Peyer's patch (tissue), 4 donors: ENCODE measurements at places on chromosomes 11 and 22. TPM values are rescaled to one million over a fixed set of nuclear protein-coding genes. Genes with fewer than 3 reads are reported as not detected.
A peak's percentile ranks its signal among the peaks of the same experiment; 100 is the strongest.

DNA sequence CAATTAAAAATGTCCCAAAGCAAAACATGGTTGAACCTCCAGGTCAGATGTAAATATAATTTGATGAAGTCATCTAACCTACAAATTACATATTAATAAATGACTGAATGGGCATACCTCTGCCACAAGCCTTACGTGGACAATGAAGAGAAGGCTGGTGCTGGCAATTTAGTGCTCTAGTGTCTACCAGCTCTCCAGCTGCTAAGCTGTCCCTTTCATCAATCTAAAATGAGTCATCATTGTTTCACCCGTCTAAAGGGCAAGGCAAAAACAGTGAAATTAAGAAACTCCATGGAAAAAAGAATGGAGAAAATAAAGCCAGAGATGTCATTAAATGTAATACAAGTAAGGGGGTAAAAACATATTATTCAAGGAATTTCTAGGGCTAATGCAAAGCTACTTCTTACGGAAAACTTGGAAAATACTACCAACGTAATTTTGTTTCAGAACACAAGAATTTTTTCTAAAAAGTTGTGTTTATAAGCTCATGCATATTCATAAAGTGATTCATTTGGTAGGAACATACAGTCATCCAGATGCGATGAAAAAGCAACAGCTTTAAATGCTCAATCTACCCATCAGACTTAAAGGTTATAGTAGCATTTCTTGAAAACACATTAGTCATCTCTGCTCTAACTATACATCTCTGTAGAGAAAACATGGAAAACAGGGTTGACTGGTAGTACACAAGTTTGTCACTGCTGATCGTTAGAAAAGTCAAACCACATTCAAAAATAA, 71.5 kb downstream of the SIK3 start:
- no peak for DNase-seq
- H3K36me3 ChIP-seq = no peaks in the 10 kb centered on the region
- H3K27me3 ChIP-seq = no peaks in the 10 kb centered on the region
- no peak overlapping the region for H3K27ac ChIP-seq
- no peaks in the 10 kb centered on the region for H3K4me1 ChIP-seq
- H3K4me3 ChIP-seq = no peak overlapping the region

- H3K4me1 ChIP-seq = no peaks in the 10 kb centered on the region
- no peaks in the 10 kb centered on the region for H3K27me3 ChIP-seq
- no peak for DNase-seq
- H3K4me3 ChIP-seq = no peak overlapping the region
Observed at GRCh38 chr22:30717331-30717921, 22.8 kb downstream of the OSBP2 start.

The BTBD10 gene
- total RNA-seq = 28.9 TPM

GRCh38 chr11:114478001-114478410, 38.7 kb downstream of the REXO2 start:
- DNase-seq = no peak
- H3K27ac ChIP-seq = no peak overlapping the region
- no peaks in the 10 kb centered on the region for H3K4me1 ChIP-seq
- H3K36me3 ChIP-seq = no peaks in the 10 kb centered on the region
- H3K4me3 ChIP-seq = no peak overlapping the region

DNA sequence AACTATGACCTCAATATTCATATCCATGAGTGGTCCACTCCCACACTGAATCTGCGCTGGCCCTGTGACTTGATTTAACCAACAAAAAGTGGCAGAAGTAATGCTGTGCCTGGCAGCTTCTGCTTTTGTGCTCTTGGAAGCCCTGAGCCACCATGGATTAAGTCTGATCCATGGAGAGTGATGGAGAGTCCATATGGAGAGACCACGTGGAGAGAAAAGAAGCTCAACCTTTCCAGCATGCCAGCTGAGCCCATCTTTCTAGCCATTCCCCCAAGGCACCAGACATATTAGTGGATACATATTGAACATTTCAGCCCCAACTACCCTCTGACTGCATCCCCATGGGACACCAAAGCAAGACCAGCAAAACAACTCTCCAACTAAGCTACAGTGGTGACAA, 16.0 kb downstream of the LRRC55 start:
- H3K4me1 ChIP-seq = peaks cover 2% of the 10 kb centered on the region
- no peaks in the 10 kb centered on the region for H3K36me3 ChIP-seq
- H3K4me3 ChIP-seq = no peak overlapping the region

GRCh38 chr11:114061048-114061680, 1.7 kb downstream of the ZBTB16 start:
- H3K27me3 ChIP-seq = no peaks in the 10 kb centered on the region
- H3K4me1 ChIP-seq = no peaks in the 10 kb centered on the region
- H3K36me3 ChIP-seq = no peaks in the 10 kb centered on the region
- H3K27ac ChIP-seq = peak overlapping the region; percentile 95

The OR2AG1 gene
- not detected for total RNA-seq

- H3K4me3 ChIP-seq = no peak overlapping the region
- H3K36me3 ChIP-seq = no peaks in the 10 kb centered on the region
- no peaks in the 10 kb centered on the region for H3K4me1 ChIP-seq
- H3K27ac ChIP-seq = no peak overlapping the region
Observed at GRCh38 chr11:103944251-103944940, 92.0 kb upstream of the DDI1 start.

DNA sequence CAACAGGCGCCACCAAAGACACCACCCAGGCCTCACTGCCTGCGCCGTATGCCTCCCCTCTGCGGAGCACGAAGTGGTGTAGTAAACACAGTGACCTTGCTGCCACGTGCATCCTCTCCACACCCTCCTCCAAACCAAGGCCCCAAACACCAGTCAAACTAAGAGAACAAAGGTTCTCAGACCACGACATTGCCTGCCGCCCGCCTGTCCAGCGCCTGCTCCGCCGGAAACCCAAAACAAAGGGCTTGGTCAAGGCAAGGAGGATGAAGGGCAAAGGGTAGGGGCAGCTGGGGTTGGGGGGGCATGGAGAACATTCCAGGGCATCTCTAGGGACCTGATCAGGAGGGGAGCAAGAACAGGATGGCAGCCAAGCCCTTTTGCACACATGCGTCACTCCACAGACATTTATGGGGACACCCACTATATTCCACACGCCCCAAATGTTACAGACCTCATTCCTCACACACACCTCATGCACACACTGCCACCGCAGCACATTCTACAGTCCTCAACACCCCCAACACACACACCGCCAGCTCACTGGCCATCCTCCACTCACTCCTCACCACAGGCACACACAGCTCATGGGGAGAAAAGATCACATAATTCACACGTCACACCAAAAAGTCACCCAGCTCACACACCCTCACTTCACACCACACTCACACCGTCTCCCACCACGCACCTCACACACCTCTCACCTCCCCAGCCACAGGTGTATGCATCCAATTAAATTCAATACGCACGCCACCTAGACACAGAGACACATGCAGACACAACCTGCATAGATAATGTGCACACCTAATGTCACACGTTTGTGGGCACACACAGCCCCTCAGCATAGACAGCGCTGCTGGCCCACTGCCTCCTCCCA, 34.5 kb downstream of the PDE2A start:
- no peak for DNase-seq
- no peaks in the 10 kb centered on the region for H3K27me3 ChIP-seq
- no peak overlapping the region for H3K27ac ChIP-seq
- no peaks in the 10 kb centered on the region for H3K4me1 ChIP-seq
- H3K36me3 ChIP-seq = no peaks in the 10 kb centered on the region

The BAIAP2L2 gene
- total RNA-seq = 254 TPM

DNA sequence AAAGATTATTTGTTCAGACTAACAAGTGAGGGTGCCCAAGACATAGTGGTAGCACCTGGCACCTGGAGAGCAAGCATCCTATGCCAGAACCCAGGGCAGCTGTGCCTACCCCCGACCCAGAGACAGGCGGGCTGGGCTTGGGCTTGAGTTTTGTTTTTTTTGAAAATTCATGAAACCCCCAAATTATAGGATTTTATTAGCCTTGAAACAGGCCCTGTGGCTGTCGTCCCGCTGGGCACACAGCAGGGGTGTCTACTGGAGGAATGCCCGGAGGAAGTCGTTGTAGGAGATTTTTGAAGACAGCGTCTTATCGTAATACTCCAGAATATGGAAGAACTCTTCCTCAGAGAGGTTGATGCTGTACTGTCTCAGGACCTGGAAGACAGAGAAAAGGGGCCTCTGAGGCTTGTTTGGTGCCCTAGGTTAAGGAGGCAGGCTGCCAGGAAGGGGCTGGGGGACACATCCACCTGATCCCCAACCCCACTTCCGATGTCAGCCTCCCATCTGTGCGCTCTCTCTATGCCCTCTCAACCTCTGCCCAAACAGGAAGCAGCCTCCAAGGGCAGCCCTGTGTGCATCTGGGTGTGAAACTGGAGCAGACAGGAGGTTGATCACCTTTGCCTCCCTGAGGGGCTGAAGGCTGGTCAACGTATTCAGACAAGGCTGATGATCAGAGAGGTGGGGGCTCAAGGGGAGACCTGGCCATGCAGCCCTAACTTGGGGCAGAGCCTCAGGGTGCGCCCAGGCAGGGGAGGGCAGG, 117.0 kb downstream of the MPPED1 start:
- H3K4me1 ChIP-seq = no peaks in the 10 kb centered on the region
- no peak for DNase-seq
- no peak overlapping the region for H3K4me3 ChIP-seq
- no peak overlapping the region for H3K27ac ChIP-seq
- no peaks in the 10 kb centered on the region for H3K27me3 ChIP-seq

The TSPAN18 gene
- 4.2 TPM for total RNA-seq

DNA sequence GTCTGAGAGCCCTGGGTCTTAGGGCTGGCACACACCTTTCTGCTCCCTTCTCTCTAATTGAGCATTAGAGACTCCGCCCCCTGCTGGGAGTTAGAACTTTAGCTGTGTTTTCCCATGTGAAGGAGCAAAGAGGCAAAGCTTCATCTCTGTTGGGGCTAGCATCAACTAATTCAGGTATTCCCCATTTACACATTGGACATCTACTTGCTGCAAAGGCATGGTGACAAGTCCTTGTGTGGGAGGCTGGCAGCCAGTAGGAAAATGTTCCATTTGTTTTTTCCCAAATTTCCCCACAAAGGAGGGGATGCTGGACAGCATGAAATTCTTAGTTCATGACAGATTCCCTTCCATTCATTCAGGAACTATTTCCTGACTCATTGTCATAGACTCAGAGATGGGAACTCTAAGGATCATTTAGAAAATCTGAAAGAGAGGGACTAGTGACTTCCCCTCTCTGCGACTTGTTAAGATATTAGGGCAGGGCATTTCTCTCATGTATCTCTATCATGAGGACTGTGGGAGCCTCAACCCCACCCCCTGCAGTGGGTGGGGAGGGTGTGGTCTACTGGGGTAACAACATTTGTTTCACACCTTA, 3.6 kb downstream of the CD44 start:
- H3K27ac ChIP-seq = peak overlapping the region; percentile 16
- DNase-seq = peak; percentile 77
- no peaks in the 10 kb centered on the region for H3K36me3 ChIP-seq
- H3K4me3 ChIP-seq = peak overlapping the region; percentile 65
- peaks cover 54% of the 10 kb centered on the region for H3K4me1 ChIP-seq

GRCh38 chr22:26671317-26672059, 14.1 kb downstream of the MIAT start:
- no peaks in the 10 kb centered on the region for H3K27me3 ChIP-seq
- no peak overlapping the region for H3K4me3 ChIP-seq
- H3K4me1 ChIP-seq = no peaks in the 10 kb centered on the region
- peak; percentile 87 for DNase-seq

DNA sequence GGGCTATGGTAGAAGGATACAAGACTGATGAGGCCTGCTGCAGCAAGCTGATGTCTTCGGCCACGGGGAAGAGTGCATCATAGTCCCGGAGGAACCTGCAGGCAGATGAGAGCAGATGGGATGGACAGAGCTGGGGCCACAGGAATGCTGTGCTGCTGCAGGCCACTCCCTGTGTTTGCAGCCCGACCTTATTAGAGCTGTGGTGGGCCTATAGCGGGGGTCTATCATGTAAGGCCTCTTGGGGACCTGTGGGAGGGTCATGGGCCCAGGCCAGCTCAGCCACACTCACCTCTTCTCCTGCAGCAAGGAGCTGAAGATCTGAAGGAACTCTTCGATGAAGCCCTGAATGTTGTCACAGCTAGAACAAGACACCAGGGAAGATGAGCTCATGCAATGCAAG, 31.9 kb downstream of the ASCC2 start:
- no peak overlapping the region for H3K27ac ChIP-seq
- no peak for DNase-seq
- no peaks in the 10 kb centered on the region for H3K36me3 ChIP-seq
- H3K4me1 ChIP-seq = no peaks in the 10 kb centered on the region

DNA sequence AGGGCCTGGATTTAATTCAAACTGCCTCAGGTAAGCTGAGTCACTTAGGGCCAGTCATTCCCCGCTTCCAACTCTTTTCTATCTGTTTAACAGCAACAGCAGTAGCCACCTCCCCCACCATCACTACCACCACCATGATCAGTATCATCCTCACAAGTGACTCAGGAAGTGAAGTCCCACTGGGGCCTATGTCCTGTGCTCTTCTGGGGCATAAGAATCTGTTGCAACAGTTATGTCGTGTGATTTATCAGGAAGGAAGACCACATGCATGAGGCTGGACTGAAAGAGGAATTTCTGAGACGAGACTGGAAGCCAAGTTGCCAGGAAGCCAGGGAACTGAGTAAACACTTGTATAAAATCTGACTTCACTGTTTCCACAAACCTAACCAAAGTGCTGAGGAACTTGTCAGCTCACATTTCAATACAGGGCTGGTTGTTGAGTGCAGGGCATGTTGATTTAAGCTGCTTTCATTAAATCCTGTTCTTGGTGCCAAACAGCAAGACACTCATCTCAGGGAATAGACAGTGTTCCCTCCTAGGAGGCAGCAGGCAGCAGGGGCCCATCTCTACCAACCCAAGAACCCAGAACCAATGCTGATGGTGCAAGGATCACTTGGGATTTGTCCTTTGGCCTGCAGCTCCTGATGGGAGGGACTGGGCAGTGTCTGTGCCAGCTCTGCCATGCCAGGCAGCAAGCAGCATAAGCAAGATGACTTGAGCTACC, 226.7 kb upstream of the NARS2 start:
- DNase-seq = no peak
- no peak overlapping the region for H3K4me3 ChIP-seq
- no peaks in the 10 kb centered on the region for H3K4me1 ChIP-seq

DNA sequence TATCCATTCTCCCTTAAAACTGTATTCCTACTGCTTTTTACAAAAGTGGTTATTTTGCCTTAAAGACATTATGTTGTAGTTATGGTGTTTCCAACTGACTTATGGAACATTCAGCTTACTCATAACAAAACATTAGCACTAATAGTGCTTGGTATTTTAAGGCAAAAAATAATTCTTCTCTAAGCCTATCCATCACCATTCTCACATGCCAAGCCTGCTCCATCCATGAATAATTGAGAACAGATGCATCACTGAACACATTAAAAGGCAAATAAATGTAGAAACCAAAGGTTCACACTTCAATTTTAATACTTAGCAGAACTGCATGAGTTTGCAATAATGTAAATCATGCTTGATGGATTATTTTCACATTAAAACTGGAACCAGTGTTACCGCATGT, 42.3 kb upstream of the DDI1 start:
- no peaks in the 10 kb centered on the region for H3K4me1 ChIP-seq
- H3K27me3 ChIP-seq = no peaks in the 10 kb centered on the region
- no peak overlapping the region for H3K27ac ChIP-seq
